ENCODE measurements at places on chromosomes 4 and X.

- no peak for DNase-seq
Measured at GRCh38 chrX:103864149-103864548, 32.1 kb upstream of the RAB9B start.

- no peak for DNase-seq
Measured at GRCh38 chr4:168741281-168742173, 244.7 kb downstream of the PALLD start.

- no peak for DNase-seq
Measured at GRCh38 chr4:4848540-4848939, 10.9 kb upstream of the MSX1 start.

- DNase-seq: no peak
Measured at GRCh38 chrX:26586570-26586969, 370.6 kb downstream of the MAGEB5 start.

DNA sequence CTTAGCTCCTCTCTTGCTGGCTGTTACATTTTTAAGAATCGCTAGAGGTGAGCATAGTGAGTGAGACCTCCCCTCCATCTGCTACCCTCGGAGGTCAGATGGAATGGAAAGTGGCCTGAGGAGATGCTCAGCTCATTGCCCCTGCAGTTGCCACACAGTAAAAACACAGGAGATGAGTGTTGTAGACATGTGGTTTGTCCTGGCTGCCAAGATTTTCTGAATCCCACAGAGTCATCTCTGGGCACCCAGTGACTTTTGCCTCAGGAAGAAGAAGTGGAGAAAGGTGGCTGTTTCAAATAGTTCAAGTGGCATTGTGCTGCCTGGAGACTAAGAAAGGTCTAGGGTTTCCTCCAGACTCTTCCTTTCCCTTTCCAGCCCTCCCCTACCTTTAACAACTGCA is 271.0 kb downstream of the STK32B start:
- no peak for DNase-seq

All from DMS79 treated with DMSO at 0.1 percent for 48 hours (cell line).